ENCODE measurements at places on chromosomes 13 and 19.

GRCh38 chr13:113976711-113977684 is 3.1 kb upstream of the C13orf46 start:
- DNase-seq: peak; percentile 58

- peak; percentile 10 for DNase-seq
Observed at GRCh38 chr13:23146811-23147625, 33.8 kb upstream of the SGCG start.

DNA sequence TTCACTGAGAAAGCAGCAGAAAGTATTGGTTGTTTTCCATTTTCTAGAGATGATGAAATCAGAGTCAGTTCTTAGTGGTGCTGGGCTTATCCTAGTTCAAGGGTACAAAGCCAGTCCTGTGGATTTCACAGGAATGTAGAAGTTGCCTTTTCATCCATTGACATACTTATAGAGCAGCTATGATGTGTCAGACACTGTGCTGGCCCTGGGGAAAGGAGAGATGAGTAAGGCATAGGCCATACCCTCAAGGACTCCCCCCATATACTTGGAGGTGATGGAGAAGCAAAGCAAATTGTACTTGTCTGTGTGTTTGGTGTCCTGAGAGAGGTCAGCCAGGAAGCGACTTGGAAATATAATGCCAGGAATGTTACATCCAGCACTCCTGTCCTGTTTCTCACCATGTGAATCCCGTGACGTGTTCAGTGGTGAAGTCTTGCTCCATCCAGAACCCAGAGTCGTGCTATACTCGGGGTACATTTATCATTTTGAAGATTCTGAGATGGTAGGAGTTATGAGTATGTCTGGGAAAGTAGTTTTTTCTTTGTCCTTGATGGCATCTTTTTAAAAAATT is 22.6 kb downstream of the ERCC5 start:
- DNase-seq: peak; percentile 78

DNA sequence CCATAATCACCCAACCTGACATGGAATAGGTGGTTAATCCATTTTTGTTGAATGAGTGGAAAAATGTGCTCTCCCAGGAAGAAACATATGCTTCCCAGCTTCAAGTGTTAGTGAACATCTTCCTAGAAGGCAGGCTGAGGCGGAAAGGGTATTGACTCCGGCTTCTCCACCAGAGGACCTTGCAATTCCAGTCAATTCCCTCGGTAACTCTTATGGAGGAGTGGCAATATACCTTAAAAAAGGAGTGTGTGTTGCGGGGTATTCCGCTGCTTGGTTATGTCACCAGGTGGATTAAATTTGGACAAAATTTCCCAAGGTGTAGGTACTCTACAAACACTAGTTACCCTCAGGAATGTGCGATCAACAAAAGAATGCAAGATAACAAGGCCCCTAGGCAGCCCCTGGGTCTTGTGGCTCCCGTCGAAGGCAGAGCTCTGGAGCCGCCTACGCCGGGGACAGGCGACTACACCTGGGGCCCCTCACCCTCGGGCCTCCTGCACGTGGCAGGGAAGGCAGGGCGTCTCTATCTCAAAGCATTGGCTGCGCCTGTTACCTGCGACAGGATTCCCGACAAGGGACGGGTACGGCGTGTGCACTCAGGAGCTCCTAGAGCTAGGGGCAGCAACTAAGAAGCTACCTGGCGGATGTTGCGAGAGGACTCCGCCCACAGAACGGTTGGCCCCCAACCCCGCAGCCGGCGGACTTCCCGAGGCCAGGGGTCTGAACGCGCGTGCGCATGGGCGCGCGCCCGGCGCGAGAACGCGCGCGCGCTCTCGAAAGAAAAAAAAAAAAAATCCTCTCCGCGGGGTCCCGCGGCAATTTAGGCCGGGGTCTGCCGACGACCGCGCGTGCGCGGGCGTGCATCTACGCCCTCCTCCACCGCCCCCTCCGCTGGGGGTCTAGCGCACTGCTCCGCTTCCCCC is at the start of gene WDR87:
Gene WDR87 (minus strand): TSS at position 649 of the 923 bp plus-strand sequence. CDS start 8,355 bp downstream, outside the sequence.
- no peak for DNase-seq

Data from amniotic epithelial cell (primary cell).